Fibroblast of lung (primary cell): ENCODE measurements at places on chromosomes 3 and 15.

GRCh38 chr15:95174301-95175259 is 943.2 kb downstream of the MCTP2 start:
- DNase-seq: peak; percentile 72

GRCh38 chr15:77475001-77475400 is 54.3 kb downstream of the HMG20A start:
- DNase-seq: no peak

GRCh38 chr15:63880744-63881143 is 47.0 kb upstream of the HERC1 start:
- no peak for DNase-seq

DNA sequence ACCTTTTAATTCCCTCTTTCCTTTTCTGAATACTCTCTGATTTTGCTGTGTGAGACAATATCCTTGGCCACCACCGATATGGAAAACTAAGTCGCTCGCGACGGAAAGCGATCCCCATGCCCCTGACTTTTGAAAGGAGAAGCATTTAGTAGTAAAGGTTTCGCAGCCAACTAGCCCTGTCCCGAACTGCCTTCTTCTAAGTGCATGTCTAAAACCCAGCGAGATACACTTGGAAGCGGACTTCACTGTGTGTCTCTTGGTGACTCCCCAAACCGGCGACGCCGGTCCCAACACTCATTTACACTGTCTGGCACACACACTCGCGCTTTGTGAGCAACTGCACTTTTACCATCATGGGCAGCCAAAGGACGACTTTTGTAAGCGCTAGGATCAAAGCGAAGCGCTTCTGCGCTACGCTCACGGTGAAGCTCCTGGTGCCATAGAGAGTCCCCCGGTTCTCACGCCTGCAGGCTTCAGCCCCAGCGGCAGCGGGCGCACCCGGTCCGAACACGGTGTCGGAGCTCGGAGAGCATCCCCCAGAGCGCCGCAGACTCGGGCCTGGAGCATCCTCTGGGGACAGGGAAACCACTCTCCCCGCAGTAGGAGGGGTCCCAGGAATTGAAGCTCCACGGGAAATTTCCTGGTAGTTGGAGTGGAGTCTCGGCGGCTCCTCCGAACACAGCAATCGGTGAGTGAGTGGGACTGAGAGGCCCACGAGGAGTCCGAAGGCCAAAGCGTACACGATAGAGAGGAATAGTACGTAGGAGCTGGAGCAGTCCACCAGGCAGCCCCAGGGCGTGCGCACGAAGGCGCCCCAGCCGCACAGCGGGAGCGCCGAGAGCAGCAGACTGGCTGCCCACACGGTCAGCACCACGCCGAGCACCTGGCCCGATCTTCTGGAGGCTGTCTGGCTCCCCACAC is 1.4 kb downstream of the GPR149 start:
- DNase-seq: no peak

DNA sequence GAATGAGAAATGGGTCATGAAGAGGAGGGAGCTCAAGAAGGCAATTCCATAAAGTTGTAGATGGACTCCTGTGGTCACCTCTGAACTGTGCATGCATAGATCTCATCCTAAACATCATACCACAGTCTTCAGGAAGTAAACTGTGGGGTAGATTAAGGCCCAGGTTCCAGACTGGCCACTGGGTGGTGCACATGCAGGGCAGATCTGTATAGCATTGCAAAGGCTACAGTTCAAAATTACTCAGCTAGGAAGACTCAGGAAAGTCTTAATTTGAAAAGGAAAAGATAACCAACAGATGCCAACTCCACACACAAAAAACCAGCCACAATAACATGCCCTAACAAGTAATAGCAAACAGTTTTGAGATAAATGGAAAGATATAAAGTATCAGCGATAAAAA is 20.3 kb downstream of the KY start:
- DNase-seq: no peak

- DNase-seq: no peak
Measured at GRCh38 chr15:64558460-64559179, 98.2 kb downstream of the ZNF609 start.

- peak; percentile 23 for DNase-seq
Measured at GRCh38 chr15:31974855-31975829, 55.2 kb upstream of the CHRNA7 start.

DNA sequence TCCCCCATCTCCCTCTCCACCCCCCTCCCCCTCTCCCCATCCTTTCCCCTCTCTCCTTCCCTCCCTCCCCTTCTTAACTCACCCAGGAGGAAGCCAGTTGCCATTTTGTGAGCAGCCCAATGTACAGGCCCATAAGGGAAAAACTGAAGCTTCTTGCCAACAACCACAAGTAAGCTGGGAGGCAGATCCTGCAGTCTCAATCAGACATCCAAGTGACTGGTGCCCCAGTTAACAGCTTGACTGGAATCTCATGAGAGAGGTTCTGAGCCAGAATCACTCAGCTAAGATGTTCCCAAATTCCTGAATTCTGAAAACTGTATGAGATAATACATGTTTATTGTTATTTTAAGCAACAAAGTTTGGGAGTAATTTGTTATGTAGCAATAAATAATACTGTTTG is 90.7 kb downstream of the C3orf70 start:
- no peak for DNase-seq

GRCh38 chr15:67359431-67360079 is 105.0 kb downstream of the IQCH start:
- DNase-seq: no peak

DNA sequence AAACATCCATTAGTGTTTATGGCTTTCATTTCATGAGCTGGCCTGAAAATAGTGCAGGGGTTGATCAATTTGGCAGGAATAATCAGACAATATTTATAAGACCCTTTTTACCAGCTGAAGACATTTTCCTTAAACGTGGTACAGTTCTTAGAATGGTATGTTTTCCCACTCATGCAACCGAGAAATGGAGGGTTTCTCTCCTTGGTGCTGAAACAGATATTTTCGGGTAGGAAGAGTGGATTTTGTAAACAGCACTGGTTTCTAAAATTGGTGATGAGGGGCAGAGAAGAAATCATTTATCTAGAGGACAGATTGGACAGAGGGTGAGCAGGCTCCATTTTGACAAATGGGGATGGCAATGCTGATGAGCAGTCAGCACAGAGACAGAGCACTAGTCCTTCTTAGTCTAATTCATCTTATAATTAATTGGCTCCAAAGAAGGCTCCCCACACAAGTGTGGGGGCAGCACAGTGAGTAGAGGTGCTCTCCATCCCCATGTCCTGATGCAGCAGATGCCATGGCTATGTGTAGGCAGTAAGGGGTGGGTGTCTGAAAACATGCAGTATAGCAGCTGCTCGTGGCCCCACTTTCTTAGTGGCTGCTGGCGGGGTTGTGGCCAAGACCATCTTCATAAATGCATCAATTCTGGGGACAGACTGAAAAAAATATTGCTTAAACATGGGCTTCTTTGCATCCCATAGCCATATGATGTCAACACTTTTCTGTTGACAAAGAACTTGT is 18.1 kb upstream of the SLC7A14 start:
- DNase-seq: no peak

DNA sequence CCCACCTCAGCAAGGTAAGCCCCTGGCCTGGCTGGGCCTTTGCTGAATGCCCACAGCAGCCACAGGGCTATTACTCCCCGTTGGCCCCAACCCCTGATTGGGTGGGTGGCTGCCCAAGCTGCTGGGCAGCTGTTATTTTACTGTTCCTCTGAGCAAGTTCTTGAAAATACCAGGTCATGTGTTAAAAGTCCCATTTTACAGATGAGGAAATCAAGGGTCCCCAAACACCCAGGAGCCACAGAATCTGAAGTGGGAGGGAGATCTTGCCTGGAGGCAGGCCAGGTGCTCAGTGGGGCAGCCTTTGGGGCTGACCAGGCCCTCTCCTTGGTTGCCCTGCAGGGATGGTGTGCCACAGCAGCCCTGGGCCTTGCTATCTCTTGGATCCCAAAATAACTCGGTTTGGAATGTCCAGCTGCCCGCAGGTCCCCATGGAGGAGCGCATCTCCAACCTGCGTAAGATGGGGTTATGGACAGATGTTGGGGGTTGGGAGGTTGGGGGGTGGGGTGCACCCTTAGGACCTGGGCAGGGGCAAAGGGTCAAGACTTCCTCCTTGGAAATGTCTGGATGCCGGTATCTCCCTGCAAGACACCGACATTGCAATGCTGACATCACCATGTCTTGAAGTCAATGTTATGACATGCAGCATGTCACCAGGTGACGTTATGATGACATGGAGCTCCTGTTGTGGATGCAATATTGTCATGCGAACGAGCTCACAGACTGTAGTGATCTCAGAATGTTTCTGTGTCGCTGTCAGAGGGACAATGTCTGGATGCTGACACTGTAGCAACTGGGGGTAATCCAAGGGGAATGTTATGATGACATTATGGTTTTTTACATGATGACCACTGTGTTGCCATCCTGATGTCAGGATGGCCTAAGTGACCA is 13.3 kb upstream of the CSPG4 start:
- DNase-seq: no peak

- DNase-seq: peak; percentile 76
Measured at GRCh38 chr3:170493712-170494182, 75.1 kb downstream of the CLDN11 start.

DNA sequence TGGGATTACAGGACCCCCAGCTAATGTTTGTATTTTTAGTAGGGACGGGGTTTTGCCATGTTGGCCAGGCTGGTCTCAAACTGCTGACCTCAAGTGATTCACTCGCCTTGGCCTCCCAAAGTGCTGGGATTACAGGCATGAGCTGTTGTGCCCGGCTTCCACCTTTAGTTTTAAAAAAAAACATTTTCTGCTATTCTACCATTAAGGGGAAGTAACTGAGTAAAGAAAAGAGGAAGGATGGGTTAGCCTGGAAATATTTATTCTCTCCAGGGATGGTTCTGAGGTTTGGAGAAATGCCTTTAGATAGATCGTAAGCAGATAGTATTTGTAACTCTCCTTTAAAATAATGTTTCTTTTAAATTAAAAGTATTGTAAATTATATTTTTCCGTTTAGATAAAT is 3.1 kb downstream of the AP4E1 start:
- no peak for DNase-seq

DNA sequence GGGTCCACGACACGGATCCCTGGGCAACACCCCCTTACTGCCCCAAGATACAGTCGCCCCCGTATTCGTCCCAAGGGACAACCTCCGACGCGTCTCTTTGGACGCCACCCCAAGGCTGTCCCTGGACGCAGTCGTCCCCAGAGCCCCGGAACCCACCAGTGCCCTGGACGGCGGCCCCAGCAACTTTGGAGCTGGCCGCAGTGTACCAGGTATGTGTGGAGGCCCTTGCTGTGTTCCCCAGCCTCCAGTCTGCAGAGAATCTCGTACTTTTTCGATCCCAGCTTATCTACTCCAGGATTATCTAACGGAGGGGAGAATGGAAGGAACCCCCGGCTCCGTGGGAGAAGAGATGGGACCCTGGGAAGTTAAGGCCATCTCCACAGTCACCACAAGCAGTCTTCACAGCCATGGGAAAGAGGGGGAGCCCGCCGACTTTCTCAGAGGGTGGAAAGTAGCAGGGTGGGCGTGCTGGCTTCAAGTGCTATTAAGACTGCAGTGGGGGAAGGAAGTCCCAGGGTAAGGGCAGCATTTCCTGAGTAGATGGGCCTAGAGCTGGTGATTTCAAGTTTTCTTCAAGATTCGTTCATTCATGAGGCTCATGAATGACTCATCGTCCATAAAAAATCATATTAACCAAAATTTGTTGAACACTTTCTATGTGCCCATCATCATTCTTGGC is 1.1 kb downstream of the MESP2 start:
- no peak for DNase-seq

GRCh38 chr3:193782747-193783146 is 189.7 kb downstream of the OPA1 start:
- no peak for DNase-seq

DNA sequence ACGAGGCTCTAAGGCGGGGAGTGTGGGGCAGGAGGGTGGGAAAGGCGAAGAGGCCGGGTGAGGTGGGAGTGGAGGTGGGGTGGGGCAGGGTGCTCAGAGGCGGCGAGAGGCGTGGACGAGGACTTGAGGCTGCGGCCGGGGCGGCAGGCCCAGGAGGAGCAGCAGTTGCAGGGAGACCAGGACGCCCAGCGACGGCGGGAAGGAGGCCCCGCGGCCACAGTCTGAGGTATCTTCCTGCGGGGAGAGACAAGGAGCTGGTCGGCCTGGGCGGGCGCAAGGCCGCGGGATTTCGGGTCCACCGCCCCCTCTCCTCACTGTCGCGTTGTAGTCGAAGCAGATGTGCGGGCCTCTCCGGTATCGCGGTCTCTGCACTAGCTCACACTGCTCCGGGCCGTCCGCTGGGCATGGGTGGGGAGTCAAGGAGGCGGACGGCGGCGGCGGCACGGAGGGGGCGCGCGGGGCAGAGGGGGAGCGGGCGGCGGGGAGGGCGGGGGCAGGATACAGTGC is 5.3 kb upstream of the TMEM115 start:
- peak; percentile 21 for DNase-seq

DNA sequence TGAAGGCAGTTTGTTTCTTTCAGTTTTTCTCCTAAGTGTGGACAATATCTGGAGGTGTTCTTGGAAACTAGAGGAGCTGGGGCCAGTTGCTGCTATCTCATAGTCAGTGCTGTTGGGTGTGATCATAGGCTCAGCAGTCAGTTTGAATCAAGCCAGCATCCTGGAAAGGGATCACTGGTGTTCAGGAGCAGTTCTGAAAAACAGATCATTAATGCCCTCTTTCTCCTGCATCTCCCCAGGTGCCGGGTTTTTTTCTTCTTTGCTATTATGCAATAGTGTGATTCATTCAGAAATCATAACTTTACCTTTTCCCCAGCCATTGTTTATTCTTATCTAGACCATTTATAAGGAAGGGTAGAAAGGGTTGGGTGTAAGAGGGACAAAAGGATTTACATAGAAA is 24.0 kb downstream of the LNP1 start:
- DNase-seq: no peak

GRCh38 chr3:56365905-56366640 is 102.2 kb downstream of the ERC2 start:
- no peak for DNase-seq

- DNase-seq: peak; percentile 60
Measured at GRCh38 chr15:52326756-52327155, 31.2 kb upstream of the MYO5C start.

DNA sequence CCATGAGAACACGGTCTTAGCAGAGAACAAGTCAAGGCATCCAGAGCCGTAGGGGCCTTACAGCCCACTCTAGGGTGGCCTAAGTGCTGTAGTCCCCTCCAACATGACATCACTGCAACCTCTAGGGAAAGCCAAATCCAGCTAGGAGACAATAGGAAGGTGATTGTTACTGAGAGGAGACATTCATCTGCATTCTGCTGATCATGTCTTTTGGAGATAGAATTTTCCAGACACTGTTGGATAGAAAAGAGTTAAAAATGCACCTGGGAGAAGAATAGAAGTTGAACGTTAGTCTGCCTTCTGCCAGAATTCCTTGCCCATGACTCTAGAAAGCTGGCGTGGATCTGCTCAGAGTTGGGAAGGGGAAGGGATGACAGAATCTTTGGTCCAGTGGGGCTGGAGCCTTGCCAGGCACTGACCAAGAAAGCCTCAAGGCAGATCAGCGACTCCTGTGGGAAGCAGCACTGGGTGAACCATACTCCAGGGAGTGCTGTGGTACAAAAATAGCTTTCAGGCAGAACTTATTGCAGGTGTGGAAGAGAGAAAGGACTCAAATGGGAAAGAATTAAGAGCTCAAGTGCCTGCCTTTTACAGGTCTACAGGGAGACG is 44.8 kb upstream of the RAF1 start:
- peak; percentile 95 for DNase-seq

GRCh38 chr15:88896333-88897033 is 1.1 kb upstream of the HAPLN3 start:
- DNase-seq: no peak

GRCh38 chr3:37297459-37297858 is 123.1 kb upstream of the LRRFIP2 start:
- no peak for DNase-seq

- peak; percentile 54 for DNase-seq
Measured at GRCh38 chr3:52742418-52743041, 28.2 kb downstream of the NEK4 start.
